ENCODE measurements at places on chromosomes 2 and 18.

GRCh38 chr2:18301421-18302139 lies 258.9 kb downstream of the RDH14 start:
- DNase-seq = no peak

DNA sequence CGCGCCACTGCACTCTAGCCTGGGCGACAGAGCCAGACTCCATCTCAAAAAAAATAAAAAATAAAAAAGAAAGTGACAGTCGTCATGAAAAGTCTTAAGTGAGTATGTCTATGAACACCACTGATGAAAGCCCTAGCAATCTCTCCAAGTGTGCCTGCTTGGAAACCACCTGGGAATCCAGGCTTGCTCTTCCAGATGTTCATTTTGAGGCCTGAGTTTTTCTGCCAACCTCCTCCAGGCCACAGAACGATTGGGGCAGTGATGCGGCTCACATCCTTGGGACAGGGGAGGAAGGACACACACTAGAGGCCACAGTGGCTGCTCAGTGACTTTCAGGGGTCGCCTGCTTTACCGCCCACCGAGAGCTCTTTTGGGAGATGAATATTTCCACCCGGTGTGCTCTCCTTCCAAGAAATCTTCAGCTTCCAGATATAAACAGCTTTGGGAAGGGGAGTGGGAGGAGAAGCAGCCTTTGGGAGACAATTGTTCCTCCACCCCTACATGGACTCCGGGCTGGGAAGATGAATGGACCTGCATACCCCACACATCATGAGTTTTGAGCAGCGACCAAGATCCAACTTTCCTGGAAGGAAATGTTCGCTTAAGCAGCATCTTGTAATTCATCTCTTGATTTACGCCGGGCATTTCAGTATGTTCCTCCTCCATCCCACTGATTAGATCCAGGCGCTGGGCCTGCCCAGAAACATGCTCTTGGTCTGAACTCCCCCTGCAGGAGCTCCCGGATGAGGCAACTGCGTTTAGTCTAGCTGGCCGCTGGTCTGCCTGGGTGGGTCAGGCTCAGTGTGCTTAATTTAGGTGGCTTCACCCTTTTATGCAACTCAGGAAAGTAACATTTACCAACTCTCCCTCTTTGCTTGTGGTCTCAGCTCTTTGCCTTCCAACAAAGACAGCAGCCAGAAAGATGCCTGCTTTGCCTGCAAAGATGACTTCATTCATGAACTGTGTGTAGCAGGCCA lies 6.2 kb upstream of the ARMC9 start:
- DNase-seq = peak; percentile 77

DNA sequence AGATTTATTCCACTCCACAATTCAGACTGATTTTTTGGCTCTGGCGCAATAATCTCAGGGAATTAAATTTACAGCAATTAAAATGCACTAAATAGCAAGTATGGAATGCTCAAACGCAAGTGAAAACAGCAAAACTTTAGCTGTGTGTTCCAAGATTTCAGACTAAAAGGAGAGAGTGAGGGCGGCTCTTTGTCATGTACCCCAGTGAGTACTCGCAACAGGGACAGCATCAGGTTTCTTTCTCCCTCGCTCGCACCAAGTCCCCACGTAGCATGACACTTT lies 1.1 kb downstream of the ROCK2 start:
- DNase-seq = no peak

DNA sequence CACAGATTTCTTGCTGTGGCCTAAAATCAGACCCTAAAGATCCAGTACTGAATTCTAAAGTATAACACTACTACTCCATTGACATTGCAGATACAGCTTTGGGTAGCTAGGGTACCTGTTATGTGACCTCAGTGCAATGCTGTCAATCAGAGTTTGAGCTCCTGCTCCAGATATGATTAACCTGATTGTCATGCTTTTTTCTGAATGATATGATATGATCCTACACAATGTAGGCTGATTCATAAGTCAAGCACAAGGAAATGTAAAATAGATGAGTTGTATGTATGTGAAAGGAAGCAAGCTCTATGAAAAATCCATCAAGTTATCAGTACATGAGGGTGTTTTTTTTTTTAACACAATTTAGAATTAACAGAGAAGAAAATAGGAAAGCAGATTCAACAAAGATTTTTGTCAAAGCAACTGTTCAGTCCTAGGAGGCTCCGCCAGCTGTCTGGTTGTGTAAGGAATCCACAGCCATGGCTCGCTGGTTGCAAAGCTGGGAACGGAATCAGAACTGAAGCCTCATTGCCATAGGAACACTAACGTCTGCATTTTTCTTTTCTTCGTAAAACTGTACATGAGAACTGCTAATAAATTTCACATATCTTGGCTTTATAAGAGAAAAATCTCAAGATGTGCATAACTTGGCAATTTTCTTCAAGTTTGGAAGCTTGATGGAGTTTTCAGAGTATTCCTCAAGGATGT lies 52.9 kb downstream of the NR4A2 start:
- DNase-seq = no peak

DNA sequence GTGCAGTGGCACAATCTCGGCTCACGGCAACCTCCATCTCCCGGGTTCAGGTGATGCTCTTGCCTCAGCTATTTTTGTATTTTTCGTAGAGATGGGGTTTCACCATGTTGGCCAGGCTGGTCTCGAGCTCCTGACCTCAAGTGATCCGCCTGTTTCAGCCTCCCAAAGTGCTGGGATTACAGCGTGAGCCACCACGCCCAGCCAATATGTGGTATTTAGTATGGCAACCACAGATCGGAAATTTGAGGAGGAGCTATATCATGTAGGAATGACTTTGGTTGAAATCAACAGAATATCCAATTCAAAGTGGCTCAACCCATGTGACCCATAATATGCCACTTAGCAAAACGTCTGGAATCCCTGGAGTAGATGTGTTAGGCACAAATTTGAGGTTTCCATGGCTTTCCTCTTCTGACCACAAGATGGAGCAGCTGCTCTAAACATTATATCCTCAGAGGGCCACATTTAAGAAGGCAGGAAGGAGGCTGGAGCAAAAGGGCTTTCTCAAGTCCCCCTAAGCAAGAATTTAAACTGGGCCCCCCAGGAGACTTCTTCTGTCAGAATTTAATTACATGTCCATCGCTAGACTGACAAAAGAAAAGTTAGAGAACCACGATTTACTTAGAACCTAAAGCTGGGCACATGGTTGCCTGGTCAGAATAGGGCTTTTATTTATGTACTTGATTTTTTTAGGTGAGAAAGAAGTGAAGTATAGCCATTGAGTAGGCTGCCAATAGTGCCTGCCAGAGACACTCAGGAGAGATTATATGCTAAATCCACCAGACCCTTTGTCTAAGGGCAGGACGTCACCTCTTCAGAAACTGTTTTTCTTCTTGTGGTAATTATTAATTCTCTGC lies 49.6 kb upstream of the ITSN2 start:
- DNase-seq = peak; percentile 68

GRCh38 chr18:62037989-62038778 lies 145.4 kb upstream of the RNF152 start:
- DNase-seq = no peak

- no peak for DNase-seq
Measured at GRCh38 chr2:19230626-19231025, 127.8 kb downstream of the OSR1 start.

DNA sequence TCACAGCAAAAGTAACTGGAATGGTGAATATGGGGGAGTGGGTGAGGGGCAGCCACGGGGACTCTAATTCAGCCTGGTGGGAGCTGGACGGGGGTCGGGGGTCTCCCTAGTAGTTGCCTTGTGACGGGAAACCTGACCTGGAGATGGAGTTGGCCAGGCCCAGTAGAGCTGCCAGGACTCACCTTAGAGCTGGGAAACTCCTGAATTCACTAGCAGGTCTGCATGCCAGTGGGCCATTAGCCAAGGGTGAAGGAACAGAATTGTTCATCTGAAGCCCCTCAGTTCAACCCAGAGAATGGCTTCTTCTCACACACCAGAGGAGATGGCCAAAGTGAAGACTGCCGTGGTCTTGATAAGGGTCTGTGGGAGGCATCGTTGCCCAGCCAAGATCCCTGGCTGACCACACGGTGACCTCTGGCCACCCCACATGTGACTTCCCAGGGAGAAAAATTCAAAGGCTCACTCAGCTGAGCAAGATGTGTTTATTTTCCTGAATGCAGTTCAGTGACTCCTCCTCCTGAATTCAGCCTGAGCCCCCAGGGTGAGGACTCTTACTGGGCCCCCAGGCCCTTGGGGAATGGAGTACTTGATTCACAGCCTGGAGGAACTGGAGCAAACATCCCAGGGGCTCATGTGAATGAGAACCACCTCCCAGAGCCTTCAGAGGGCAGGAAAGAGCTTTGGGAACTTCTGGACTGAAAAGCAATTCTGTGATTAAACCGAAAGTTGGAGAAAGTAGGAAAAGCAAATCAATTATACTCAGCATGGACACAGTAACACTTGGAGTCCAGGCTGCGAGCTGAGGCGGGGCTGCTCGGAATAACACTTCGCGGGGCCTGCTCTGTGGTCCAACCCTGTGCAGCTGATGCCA lies 25.2 kb downstream of the MOCOS start:
- DNase-seq = no peak
